ENCODE measurements at places on chromosomes 2 and 18.
A peak's percentile ranks its signal among the peaks of the same experiment; 100 is the strongest.

DNA sequence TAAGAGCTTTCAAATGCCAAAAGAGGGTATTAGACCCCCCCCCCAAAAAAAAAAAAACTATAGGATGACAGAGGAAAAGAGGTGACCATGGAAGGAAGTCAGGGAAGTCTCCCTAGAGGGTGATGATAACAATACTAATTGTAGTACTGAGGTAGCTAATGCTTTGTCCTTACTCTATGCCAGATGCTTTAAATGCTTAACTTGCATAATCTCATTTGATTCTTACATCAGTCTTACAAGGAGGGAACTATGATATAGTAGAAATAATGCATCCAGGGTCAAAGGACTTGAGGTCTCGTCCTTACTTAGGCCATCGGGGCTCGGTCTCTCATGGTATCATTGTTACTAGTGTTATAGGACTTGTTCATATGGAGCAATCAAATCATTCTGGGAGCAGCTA is 9.1 kb downstream of the IDH1 start:
- DNase-seq = no peak

GRCh38 chr2:120226316-120226715 is 3.1 kb upstream of the TMEM185B start:
- DNase-seq = no peak

GRCh38 chr2:217444932-217445331 is 557.9 kb downstream of the TNS1 start:
- DNase-seq = no peak

DNA sequence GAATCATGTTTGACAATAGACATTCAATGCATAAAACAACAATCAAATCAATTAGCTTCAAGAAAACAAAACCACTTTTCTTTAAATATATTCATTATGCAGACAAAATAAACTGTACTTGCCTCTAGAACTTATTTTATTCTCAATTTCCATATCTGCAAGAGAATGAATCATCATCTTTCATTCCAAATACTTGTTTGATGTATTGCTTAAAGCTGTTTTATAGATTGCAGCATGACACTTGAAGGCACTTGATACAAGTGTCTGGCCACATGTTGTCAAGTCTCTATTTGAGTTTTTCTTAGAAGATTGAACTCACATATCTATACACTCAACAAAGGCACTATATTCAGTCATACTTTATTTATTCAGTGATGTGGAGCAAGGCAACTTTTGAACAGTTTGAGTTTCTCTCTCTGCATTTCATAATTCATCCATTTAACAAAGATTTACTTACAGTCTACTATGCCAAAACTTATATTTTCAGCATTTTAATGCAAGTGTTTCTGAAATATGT is 38.7 kb upstream of the DDX18 start:
- DNase-seq = no peak

- DNase-seq = no peak
These were observed 341.1 kb downstream of the ARL6IP6 start for GRCh38 chr2:153059338-153060052.

GRCh38 chr2:84494070-84494469 is 22.2 kb upstream of the DNAH6 start:
- DNase-seq = no peak

GRCh38 chr2:24456599-24457556 is 34.2 kb upstream of the NCOA1 start:
- DNase-seq = no peak

DNA sequence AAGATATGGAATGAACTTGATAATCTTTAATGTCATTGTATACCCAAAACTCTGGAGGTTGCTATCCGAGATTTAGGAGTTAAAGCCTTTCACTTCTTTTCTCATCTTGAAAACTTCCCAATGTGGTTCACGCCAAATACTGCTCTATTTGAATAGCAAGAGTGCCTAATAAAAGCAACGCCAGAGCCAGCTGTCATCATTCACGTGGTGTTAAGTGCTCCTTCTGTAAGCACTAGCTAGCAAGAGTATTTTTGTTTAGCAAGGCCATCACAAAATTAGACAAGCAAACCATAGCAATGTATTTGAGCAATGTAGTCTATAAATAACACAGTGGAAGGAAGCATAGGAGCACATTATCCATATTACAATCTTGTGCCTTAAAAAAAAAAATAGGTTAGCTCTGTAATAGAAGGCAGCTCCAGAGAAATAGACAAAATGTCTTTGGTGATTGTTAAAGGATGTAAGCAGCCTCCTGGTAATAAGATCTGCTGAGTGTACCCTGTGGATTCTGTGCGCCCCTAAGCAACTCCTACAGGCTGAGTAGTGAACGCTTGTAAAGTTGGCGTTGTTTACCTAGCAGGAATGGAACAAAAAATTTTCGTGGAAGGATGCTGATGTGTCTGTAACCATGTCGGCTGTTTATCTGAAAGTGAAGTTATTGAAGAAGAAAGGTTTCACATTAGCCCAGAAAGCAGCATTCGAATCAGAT is 518.0 kb downstream of the CNTNAP5 start:
- DNase-seq = no peak

DNA sequence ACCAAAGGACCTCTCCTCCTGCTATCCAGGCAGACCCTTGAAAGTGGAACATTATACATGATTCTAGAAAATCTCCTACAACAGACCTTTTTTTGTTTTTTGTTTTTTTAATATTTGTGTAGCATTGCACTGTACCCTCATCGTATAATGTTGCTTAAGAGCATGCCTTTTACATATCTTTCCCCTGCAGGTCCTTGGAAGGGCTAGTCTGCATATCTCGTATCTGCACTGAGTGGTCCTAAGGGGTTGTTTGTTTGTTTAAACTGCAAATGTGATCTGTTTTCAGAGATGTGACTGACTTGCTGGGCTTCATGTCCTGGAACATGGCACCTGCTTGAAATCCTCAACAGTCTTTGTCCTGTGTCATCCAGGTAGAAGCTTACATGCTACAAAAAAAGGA is 204.1 kb downstream of the FAM210A start:
- DNase-seq = no peak

DNA sequence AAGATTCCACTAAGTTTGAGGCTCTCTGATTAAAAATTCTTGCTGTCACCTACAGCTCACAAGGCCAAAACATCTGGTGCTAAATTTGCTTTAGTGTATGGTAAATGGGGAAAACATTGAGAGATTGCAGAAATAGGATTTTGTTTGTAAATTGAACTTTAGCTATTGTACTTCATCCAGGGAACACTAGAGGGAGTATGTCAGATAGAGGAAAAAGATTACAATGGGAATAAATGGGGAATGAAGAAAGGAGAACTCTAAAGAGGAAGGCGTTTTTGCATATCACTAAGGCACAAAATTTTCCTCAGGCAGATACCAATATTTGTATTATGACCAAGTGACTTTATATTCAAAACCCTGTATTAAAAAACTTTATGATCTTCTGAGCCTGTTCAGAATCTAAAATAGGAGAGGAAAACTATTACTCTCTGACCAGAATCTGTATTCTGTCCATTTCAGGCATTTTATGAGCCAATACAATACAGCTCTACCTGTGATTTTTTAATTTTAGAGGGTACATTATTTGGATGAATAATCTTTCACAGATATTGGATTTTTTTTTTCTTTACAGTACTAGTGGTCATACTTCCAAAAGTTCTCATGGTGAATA is 52.3 kb upstream of the ITGB6 start:
- DNase-seq = peak; percentile 41

GRCh38 chr18:40687399-40687798 is 1267.6 kb upstream of the PIK3C3 start:
- DNase-seq = no peak

DNA sequence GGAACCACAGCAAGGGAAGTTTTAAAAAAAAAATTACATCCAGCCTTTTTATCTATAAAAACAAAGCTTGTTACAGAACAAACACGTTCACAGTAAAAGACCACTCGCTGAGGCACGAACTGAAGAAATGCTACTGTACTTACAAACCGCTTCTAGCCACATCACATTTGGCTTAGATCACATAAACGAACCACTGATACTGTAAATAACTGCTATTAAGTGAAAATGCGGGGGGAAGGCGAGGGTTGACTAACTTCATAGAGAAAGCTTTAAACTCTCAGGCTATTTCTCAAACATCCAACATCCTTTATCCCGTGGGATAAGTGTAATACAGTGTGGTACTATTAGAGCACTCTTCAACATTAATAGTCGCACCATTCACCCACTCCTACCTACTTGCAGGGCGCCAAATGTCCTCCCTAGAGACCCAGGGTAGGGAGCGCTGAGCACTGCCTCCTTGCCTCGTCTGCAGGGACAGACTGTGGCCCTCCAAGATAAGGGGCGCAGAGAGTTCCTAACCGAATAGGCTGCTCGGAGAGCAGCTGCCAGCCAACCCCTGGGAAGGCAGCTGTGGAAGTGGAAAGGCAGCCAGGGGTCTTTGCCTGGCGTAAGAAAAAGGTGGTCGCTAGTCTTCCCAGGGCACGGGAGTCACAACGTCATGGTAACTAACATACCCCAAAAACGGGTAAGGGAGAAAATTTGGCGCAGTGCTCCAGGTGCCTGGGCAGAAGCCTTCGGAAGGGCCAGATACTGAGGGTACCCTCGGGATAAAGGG is 854 bp downstream of the GPR155 start:
- DNase-seq = no peak

DNA sequence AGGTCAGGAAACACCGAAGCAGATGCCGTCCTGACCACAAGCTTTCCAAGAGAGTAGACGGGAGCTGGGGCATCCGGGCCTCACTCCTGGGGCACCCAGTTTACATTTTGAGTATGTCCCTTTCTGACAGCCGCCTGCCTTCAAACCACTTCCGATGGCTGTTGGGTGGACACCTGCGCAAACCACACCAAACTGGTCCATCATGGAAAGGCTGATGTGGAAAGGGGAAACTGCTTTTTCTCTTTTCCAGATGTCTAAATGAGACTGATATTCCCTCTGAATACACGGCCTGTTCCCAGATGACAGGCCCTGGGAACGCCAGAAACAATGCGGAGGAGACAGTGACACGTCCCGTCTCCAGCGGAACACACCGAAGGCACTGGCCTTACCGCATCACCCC is 290.0 kb upstream of the SALL3 start:
- no peak for DNase-seq

- no peak for DNase-seq
These were observed 41.1 kb downstream of the ACOXL start for GRCh38 chr2:110773401-110773921.

- no peak for DNase-seq
These were observed 3.9 kb upstream of the TNS1 start for GRCh38 chr2:218006741-218007140.

DNA sequence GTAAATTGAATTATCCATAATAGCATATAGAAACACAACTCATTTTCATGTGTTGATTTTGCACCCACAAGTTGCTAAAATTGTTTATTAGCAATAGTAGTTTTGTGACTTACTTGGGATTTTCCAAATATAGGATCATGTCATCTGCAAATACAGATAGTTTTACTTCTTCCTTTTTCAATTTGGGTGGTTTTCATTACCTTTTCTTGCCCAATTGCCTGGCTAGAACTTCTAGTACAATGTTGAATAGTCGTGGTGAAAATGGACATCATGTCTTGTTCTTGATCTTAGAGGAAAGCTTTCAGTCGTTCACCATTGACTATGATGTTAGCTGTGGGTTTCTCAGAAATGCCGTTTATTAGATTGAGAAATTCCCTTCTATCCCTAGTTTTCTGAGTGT is 60.2 kb upstream of the TCF7L1 start:
- no peak for DNase-seq

DNA sequence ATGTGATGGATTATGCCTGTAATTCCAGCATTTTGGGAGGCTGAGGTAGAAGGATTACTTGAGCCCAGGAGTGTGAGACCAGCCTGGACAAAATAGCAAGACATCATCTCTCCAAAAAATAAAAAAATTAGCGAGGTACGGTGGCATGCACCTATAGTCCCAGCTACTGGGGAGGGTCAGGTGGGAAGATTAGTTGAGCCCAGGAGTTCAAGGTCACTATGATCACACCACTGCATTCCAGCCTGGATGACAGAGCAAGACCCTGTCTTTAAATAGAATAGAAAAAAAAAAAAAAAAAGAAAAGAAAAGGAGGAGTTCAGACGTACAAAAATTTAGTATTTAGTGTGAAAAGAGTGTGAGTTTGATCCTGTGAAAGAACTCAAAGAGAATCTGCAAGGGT is 154.9 kb downstream of the NR4A2 start:
- DNase-seq = no peak

DNA sequence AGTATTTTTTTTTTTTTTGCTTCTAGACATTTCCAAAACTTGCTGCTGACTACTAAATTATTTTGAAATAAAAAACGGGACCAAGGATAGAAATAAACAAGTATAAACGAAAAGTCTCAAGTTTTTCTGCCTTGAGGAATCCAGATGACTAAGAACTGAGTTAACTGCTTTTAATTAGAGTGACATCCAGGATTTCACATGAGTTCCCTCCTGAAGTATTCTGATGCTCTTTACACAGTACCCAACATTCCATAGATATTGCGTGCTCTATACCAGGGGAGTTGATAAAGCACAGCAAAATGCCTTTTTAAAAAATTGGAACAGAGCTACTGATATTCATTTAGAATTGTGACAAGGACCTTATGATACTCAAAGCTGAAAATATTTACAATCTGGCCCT is 618.0 kb downstream of the CCDC85A start:
- no peak for DNase-seq

DNA sequence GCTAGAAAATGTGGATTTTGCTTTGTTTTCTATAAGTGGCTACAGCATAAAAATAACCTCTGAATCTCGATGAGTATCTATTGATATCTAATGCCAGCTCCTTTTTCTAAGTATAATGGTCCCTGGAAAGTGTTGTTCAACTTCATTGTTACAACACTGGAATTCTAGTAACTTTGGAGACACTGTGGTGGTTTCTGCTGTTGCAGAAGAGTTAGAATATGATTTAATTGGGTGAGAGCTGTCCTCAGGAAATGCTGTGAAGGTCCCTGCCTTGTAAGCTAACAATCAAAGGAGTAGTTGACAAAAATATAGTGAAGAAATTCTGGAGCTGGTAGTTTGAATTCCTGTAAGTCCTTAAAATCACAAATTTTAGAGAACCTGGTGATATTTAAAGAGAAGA is 62.1 kb downstream of the C18orf63 start:
- no peak for DNase-seq

DNA sequence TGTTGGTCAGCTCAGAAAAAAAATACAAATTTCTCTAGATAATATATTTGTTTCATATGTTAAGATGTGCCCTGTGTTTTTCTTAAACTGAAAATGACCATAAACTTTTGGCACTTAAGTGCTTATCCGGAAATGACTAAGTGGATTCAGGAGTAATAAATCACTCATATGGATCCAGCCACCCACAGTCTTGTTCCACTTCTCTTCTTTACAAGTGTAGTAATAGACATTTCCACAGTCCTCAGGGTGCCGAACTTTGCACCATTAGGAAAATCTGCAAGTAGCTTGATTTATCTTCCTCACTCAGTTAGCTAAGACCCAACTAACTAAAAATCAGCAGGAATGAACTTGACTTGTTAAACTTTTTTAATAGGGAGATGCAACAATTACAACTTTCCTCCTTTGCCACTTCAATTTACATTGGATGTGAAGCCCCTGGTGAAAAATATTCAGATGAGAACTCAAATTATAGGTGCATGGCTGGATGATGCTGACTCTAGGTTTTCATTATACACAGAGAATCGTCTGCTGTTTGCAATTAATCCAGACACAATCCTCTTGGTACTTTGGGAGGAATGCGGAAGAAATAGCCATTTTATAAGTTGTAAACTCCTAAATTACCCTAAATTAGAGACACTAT is 322.5 kb downstream of the ARHGAP15 start:
- no peak for DNase-seq

- no peak for DNase-seq
These were observed 44.0 kb downstream of the MYL12B start for GRCh38 chr18:3305933-3306332.

All from NCI-H1048 (cell line).